ENCODE measurements at places on chromosomes 5 and 9. TPM values are rescaled to one million over a fixed set of nuclear protein-coding genes. Genes with fewer than 3 reads are reported as not detected.

The SNCB gene
- not detected for total RNA-seq

DNA sequence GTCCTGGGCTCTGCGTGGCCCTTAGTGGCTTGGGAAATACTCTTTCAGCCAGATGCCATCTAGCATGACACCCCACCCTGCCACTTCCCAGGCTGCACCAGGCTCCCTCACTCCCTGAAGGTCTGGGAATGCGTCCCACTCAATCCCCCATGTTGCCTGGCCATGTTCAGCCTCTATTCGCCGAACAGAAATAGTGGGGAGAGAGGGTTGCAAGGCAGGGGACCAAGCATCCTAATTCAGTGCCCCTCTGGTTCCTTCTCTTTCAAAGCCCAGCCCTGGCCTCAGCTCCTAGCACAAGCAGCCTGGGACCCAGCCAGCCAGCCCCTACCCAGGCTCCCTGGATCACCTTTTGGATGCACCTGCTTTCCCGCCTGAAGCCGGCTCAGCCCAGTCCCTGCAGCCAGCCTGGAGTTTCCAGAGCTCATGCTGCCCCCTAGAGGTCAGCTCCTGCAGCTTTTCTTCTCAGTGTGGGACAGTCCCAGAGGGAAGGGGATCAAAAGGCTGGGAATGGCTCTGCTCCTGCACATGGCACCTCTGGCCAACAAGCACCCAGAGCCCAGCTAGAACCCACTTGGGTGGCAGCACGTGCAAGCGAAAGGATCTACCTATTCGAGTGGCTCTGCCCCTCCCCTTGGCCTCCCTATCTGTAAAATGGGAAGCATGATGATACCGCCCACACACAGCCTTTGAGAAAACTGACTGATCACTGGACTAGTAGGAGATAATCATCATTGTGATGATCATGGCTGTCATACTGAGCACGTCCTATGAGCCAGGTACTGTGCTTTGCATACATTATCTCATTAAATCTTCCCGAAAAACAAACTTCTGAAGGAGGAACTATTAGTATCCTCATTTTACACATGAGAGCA is 48.7 kb upstream of the C5orf58 start:
- DNase-seq = no peak

DNA sequence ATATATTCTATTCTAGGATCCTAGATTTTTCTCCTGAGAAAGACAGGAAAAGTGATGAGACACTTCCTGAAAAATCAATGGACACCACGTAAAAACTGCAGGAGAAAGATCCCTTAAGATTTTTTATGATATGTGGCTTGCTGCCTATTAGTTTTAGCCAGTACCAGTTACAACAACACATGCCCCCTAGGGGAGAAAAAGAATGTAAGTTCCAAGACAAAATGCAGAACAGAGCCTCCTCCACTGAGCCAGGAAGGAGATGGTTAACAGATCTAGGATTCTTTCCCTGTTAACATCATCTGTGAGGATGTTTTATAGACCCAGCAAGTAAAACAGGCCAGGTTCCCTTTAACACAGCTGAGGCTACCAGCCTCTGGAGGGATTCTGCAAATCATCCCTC is 574.7 kb downstream of the TLE4 start:
- no peak for DNase-seq

DNA sequence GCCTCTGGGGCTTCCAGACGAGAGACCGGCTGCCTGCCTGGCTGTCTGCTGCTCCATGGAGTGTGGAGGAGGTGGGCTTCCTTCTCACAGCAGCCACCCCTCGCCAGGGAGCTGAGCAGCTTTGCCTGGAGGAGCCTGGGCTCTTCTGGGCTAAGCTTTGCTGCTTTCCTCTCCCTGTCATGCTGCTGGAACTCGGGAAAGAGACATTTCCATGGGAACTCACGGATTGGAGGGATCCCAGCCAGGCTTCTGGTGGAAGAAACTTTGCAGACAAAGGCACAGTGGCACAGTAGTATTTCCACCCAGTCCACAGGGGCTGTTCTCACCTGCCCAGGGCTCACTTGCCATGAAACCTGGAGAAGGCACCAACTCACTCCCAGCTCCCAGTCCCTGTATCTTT is 5.6 kb upstream of the NTNG2 start:
- DNase-seq = no peak

- DNase-seq = no peak
Observed at GRCh38 chr9:114180696-114181606, 25.6 kb downstream of the COL27A1 start.

- DNase-seq = no peak
Observed at GRCh38 chr9:90055226-90055625, 450.4 kb downstream of the GADD45G start.

- no peak for DNase-seq
Observed at GRCh38 chr5:178627259-178627598, 379 bp upstream of the CLK4 start.

The OBP2B gene
- total RNA-seq = not detected

GRCh38 chr5:123673107-123673506 is 161.1 kb downstream of the CSNK1G3 start:
- DNase-seq = no peak

- DNase-seq = no peak
Observed at GRCh38 chr5:34891981-34892380, 23.3 kb downstream of the RAD1 start.

DNA sequence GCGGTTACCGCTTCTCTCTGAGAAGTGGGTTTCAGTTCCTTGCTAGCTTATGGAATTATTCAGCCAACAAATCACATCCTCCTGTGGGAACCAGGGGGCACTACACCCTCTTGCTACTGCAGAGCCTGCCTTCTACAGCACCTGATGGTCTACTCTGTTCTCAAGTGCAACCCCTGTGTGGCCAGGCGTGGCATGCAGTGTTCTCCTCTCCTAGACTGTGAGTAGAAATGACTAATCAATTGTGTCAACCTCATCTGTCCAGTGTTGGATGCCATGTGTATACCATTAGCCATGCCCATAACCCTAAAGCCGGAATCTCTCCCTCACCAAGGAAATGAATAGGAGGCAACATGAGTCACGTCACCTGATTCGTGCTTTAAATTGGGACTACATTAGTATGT is 117.2 kb upstream of the LIFR start:
- no peak for DNase-seq

The LIFR gene
- total RNA-seq = not detected

GRCh38 chr5:149932445-149933350 is 11.9 kb downstream of the PDE6A start:
- no peak for DNase-seq

DNA sequence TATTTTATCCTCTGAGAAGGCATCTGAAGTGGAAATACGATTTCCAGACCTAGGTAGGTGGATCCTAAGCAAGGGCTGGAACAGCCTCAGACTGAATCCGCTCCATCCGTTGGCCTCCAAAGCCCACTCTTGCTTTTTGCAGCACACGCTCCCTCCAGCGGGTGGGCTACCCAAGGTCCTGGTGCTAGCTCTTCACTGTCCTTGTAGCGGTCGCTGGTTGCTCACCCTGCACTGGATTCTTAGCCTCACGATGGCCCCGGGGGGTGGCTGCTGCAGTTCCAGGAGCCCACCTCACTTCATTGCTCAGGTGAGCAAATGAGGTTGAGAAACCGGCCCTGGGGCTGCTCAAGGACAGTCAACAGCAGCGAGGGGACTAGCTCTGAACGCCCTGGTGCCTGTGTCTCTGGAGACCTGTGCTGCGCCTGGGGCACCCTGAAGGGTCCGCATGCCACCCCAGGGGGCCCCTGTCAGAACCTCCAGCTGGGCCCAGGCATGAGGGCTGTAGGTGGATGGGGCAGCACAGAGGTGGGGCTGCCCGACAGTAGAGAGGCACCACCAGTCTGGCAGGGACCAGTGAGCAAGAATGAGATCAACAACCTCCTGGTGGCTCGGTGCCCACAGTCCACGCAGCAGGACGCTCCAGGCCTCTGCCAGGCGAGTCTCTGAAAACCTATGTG is 4.3 kb downstream of the MGAT4B start:
- DNase-seq = no peak
